ENCODE measurements at places on chromosomes 1 and 21.

DNA sequence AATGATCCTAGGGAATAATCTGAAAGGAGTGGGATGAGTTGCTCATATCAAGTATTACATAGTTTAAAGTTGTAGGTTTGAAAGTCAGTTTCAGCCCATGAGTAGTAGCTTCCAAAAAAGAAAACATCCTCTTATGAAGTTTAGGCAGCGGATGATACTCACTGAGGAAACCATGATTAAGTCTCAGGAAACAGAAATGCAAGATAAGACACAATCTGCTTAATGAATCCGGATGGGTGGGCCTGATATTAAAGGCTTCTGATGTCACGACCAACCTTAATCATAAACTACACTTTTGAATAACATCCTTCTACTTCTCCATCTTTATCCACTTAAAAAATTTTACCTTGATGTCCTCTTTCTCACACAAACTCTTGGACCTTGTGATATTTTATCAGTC is 61.8 kb downstream of the S1PR1 start:
- no peak for DNase-seq

GRCh38 chr21:34743831-34744230 is 75.0 kb downstream of the CLIC6 start:
- peak; percentile 96 for DNase-seq

DNA sequence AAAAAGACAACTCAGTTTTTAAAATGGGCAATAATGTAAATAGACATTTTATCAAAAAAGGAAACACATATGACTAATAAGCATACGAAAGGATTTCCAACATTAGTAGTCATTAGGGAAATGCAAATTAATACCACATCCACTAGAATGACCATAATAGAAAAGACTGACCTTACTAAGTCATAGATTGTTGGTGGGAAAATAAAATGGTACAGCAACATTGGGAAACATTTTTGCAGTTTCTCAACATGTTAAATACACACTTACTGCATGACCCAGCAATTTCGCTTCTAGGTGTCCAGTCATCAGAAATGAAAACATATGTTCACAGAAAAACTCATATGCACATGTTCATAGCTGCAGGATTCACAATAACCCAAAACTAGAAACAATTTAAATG is 29.9 kb upstream of the SLC44A3 start:
- DNase-seq = no peak

DNA sequence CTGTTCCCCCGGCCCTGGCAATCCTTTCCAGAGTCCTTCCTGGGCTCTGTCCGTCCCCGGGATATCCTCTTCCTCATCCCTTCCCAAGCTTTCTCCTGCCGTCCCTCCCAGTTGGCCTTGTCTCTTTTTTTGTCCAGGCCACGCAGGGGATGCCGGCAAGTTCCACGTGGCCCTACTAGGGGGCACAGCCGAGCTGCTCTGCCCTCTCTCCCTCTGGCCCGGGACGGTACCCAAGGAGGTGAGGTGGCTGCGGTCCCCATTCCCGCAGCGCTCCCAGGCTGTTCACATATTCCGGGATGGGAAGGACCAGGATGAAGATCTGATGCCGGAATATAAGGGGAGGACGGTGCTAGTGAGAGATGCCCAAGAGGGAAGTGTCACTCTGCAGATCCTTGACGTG is 13.4 kb upstream of the SVBP start:
- DNase-seq = no peak

GRCh38 chr1:195738966-195739650 is 869.1 kb downstream of the KCNT2 start:
- no peak for DNase-seq

- DNase-seq = no peak
Measured at GRCh38 chr1:27536010-27536757, 46.2 kb upstream of the WASF2 start.

- no peak for DNase-seq
Measured at GRCh38 chr1:67787746-67788145, 45.5 kb downstream of the GNG12 start.

DNA sequence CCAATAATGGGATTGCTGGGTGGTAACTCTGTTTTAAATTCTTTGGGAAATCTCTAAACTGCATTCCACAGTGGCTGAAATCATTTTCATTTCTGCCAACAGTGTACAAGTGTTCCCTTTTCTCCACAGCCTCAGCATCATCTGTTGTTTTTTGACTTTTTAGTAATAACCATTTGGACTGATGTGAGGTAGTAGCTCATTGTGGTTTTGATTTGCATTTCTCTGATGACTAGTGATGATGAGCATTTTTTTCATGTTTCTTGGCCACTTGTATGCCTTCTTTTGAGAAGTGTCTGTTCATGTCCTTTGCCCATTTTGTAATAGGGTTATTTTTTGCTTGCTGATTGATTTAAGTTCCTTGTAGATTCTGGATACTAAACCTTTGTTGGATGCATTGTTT is 131.9 kb upstream of the B3GALT2 start:
- DNase-seq = no peak

GRCh38 chr1:167663002-167663772 is 33.2 kb downstream of the RCSD1 start:
- DNase-seq = peak; percentile 18

DNA sequence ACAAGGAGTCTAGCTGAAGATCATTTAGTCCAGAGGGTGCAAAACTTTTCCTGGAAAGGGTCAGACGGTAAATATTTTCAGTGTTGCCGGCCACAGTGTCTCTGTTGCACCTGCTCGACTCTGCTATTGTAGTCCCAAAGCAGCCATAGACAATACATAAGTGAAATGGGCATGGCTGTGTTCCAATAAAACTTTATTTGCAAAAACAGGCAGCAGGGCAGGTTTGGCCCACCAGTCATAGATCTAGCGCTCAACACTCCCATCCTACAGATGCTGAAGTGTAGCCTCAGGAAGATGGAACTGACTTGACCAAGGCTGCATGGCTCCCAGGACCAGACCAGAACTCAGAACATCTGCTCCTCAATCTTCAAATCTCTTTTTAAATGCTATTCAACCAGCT is 46.2 kb upstream of the CLDN14 start:
- DNase-seq = no peak

DNA sequence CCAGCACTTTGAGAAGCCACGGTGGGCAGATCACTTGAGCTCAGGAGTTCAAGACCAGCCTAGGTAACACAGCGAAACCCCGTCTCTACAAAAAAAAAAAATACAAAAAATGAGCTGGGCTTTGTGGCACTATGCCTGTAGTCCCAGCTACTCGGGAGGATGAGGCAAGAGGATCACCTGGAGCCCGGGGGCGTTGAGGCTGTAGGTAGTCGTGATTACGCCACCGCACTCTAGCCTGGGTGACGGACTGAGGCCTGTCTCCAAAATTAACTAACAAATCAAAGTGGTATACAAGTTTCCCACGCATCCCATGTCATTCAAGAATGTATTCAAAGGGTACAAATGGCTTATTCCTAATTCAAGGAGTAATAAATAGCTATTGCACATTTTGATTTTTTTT is 2.4 kb downstream of the AUNIP start:
- DNase-seq = no peak

GRCh38 chr1:154582885-154583284 is 15.3 kb downstream of the CHRNB2 start:
- no peak for DNase-seq

DNA sequence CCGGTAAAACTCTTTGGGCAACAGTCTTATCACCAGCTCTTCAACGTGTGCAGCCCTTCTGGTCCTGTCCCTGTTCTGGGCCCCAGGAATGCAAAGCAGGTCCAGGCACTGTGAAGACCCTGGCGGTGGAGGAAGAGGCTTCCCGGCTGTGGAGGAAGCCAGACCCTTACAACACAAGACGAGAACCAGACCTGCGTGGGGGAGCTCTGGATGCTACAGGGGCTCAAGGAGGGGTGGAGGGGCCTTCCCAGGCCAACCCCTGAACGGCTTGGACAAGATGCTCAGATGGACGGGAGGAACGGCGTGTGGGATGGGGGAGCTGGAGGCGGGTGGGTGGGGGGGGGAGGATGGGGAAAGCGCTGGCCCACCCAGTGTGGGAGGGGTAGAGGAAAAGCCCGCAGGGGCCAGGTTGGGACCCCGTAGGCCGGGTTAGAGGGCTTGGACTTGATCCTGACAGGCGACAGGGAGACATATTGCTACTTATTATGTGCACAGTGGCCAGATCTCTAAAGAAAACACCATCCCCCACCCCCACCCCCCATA is 5.1 kb upstream of the OLIG2 start:
- no peak for DNase-seq

- DNase-seq = no peak
Measured at GRCh38 chr21:43903451-43904091, 38.5 kb downstream of the AGPAT3 start.
